ENCODE measurements at places on chromosomes 13 and 19.
A peak's percentile ranks its signal among the peaks of the same experiment; 100 is the strongest.

DNA sequence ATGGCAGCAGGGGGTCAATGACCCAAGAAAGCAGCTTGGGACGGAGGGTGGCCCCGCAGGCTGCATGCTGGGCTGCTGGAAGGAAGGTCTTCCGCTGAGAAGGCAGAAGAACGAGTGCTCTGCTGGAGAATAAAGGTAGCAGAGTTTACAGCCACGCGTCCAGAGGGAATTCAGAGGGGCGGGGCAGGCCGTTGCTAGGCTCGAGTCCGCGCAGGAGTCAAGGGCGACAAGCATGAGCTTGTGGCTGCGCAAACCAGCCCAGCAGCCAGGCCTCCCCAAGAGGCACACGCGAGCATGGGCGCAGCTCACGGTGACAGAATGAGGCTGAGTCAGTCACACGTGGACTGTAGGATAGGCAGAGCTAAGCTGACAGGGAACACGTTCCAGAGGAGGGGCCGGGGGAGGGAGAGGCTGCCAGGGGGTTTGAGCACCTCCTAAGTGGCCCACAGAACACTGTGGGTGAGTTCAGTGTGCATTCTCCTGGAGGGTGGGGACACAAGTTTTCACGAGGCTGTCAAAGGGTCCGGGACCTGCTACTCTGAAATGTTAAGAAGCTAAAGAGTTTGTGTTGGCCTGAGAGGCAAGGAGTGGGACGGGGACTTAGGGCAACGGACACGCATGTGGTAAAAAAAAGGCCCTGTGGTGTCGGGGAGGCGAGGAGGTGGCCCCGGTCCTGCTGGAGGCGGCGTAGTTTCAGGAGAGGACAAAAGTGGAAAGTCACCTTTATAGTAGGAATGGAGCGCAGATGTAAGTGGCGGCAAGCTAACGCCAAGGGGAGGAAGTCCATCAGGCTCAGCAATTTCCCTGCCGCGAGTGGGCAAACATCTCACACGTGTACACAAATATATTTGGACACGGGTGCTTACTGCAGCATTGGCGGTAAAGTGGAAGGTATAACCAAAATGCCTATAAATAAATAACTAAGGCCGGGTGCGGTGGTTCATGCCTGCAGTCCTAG lies 17.7 kb downstream of the RFX2 start:
- peak; percentile 38 for DNase-seq

- no peak for DNase-seq
Measured at GRCh38 chr19:44745341-44745831, 3.1 kb upstream of the BCL3 start.

DNA sequence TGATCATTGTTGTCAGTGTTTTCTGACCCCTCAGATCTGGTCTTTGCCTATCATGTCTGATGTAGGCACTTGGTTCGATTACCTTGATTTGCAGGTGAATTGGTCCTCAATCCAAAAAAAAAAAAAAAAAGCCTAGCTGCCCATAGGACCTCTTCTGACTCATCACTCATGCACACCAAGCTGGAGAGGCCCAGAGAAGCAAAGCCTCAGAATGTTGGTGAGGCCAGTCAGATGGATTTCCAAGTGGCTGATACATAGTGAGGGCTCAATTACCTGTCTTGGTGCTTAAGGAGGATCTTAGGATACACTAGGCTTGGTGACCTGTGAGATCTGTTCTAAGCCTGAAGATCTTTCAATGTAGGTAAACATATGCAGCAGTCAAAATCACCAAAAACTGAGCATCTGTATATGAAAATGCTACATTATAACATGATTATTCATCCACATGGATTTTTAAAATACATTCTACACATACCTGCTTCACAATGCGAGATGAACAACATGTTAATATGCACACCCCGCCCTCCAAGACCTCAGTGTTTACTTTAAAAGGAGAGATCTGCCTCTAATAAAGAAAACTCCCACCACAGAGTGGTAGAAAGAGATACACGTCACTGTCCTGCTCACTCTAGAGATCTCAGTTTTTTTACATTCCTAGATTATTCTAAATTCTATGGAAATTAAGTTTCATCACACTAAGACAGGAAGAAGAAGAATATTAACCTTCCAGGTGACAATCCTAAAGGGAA lies 79.9 kb upstream of the RAP2A start:
- no peak for DNase-seq

DNA sequence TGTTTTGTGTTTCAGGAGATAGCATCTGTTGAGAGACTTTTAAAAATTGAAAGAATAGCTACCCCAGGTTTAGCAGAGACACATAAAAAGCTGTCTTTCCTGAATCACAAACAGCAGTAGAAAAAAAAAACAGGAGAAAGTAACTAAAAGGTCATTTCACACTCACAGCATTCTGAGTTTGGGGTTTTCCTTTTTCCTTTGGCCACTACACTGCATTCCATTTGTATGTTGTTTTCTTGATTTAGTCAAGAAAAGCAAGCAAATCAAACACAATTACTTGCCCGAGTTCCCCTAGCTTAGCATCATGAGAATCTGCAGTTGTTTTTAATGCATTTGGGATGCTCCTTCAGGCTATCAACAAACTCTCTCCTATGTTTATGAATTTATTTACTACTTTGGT lies 161.0 kb downstream of the KCTD12 start:
- no peak for DNase-seq

GRCh38 chr13:64847767-64848166 lies 2382.4 kb downstream of the PCDH9 start:
- DNase-seq, result no peak

DNA sequence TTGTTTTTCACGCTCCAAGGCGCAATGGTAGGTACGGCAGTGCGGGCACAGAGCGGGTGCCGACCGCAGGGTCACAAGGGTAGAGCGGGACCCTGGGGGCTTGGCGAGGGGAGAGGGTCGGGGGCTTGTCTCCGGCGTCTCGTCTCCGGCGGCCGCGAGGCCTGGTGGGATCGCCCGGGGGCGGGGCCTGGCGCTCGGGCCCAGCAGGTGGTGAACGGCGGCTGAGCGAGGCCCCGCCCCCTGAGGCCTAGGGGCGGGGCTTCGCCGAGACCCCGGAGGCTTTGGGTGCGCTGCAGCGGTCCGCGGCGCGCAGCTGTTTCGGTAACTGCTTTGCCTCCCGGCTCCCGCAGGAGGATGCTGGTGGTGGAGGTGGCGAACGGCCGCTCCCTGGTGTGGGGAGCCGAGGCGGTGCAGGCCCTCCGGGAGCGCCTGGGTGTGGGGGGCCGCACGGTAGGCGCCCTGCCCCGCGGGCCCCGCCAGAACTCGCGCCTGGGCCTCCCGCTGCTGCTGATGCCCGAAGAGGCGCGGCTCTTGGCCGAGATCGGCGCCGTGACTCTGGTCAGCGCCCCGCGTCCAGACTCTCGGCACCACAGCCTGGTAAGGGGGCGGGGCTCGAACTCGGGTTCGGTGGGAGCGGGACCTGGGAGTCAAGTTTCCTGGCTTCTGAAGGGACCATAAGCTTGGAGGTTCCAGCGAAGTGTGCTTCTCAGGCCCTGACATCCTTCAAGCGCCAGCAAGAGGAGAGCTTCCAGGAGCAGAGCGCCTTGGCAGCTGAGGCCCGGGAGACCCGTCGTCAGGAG lies at the start of gene TSEN34:
Gene TSEN34 (plus strand): TSS at position 298 of the 800 bp plus-strand sequence. CDS start 57 bp downstream, at position 355.
- peak; percentile 94 for DNase-seq

DNA sequence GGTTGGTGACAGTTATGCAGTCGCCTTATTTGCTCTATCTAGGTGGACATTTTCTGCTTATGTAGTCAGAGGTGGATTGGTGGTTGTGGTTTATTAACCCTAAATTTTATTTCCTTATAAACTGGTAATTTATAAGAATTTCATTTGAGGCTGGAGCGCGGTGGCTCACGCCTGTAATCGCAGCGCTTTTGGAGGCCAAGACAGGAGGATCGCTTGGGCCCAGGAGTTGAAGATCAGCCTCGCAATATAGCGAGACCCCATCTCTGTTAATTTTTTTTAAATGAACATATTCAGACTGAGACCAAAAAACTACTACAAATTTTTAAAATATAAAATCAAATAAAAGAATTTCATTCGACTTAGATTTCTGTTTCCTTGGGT lies 810 bp downstream of the ZNF627 start:
- DNase-seq, result no peak

DNA sequence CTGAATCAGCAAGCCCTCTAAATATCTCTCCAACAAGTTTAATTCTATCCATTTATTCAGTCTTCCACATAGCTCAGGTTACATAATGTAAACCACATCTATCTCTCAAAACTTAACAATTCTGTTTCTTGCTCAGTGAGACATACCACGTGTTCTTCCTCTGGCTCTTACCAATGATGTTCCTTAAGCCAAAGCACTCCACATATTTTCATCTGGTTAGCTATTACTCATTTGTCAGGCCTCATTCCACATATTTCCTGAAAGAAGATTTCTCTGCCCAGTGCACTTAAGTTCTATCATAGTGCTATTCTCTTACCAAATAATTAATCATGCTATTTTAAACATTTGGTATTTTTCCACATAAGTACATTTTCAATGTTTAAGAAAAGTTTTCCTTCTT lies 403.3 kb upstream of the ATXN8OS start:
- no peak for DNase-seq

- no peak for DNase-seq
Measured at GRCh38 chr19:40575326-40575725, 1.3 kb upstream of the SHKBP1 start.

DNA sequence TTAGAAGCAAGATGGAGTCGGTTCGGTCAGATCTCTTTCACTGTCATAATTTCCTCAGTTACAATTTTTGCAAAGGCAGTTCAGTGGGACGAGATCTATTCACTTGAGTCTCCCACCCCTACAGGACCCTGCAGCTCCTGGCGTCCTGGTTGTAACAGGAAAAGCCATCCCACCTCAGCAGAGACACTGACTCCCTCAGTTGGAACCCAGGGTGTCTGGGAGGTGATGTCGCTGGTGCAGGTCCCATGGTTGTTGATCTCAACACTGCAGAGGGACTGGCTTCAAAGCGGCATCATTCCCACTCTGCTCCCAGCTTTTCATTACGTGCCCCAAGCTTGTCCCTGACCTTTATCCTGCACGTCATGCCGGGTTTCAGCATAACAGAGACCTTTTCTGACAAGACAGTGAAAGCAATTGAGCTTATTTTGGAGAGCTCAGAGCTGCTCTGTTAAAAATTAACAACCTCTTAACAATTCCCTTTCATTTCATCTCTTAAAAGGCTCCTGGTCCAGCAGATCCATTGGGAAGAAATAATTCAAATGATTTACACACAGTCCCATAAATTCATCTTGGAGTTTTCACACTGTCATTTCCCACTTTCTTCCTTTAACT lies 17.6 kb upstream of the COG3 start:
- no peak for DNase-seq

GRCh38 chr13:44389876-44390275 lies 16.3 kb downstream of the SERP2 start:
- no peak for DNase-seq

DNA sequence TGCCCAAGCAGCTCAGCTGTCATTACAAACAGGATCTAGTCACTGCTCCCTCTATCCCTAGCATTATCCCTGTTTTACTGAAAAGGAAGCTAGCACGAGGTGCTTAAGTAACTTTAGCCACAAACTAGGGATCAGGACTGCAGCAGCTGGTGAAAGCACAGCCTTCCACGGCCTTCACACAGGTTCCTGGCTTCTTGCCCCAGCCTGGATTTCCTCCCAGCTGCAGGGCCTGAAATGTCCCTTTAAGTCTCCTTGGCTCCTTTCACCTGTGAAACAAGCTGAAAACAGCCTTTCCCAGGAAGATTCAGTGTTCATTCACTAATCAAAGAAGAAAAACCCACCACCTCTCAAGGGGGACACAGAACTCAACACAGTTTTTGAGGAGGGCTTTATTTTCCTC lies 754.5 kb downstream of the DIAPH3 start:
- no peak for DNase-seq

- no peak for DNase-seq
Measured at GRCh38 chr19:44697670-44698034, 1.3 kb upstream of the CEACAM16 start.

DNA sequence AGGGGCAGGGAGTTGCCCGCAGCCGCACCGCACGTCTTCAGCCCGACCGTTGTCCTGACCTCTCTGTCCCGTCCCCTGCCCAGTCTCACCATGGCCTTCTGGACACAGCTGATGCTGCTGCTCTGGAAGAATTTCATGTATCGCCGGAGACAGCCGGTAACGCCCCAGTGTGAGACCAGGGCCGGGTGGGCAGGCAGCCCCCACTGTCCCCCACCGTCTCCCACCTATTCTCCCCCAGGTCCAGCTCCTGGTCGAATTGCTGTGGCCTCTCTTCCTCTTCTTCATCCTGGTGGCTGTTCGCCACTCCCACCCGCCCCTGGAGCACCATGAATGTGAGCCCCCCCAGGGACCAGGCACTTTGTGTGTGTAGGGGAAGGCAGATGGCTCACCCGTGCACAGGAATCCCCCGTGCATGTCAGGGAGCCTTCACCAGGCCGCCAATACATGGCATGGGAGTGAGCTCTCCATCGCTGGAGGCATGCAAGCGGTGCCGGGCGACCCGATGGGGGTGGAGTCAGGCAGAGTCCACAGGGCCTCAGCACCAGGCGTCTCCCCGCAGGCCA lies 1.4 kb downstream of the ABCA7 start:
- no peak for DNase-seq

DNA sequence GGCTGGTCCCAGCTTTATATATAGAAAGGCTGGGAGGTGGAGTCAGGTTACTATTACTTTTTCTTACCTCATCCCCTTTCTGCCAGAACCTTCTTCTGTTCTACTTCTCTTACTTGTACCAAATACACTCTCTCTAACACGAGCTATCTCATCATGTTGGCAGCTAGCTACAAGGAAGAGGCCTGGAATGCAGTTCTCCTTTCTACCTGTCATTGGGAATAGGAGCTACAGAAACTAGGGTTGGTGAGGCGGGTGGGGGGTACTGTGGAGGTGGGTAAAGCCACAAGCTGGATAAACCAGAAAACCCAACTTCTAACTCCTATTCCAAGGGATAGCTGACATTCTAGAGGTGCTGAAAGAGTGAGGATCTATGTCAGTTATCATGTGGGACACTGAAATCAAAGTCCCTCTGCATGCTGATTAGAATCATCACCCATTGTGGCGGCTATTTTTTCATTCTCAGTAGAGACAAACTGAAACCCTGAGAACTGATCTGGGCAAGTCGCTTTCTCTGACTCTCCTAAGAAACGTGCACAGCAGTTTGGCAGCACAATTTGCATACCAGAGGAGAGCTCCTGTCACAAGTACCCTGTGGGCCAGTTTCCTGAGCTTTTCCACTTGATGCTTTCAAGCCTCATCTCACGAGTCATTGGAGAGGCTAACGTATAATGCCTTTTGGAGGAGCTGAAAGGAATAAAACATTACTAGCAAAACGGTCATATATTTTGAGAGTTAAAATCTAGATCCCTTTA lies 358.1 kb downstream of the ENOX1 start:
- peak; percentile 20 for DNase-seq

DNA sequence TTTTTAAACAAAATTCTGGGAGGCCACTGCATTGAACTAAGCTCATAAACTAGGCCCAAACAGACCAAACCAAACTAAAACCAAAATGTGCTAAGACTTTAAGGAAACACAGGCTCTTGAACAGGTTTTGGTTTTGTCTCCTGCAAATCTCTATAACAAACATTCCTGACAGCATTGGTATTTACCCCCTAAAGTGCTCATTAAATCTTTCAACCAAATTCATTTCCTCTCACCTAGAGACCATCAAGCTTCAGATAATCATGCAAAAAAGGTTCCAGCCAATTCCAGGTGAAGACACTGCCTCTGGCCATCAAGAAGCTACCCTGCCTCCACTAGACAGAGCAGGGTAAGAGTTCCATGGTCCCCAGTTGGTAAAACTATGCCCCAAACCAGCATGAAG lies 951.2 kb upstream of the MIR17HG start:
- no peak for DNase-seq

- no peak for DNase-seq
Measured at GRCh38 chr13:100944791-100945345, 270.3 kb upstream of the TMTC4 start.

- DNase-seq, result peak; percentile 45
Measured at GRCh38 chr19:43618921-43619261, 538 bp downstream of the ZNF428 start.

Measured in RPMI8226 (cell line).